Fibroblast of the aortic adventitia (primary cell): ENCODE measurements at places on chromosomes 16 and 17. TPM values are rescaled to one million over a fixed set of nuclear protein-coding genes. Genes with fewer than 3 reads are reported as not detected.

DNA sequence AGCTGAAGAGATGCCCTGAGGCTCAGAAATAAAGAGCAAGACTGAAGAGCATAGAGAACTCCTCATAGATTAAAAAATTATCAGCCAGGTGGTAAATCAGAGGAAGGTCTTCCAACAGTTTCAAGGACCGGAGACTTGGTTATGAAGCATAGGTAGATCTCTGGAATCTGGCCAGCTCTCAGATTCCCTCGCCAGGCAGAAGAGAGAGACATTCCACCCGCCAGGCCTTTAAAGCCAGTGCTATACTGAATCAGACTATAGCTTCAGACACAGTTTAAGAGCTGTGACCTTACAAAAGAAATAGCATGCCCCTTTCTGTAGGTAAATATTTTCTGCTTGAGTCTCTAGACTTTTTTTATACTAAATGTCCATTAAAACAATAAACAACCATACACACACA, 70.3 kb downstream of the NFATC3 start:
- DNase-seq = no peak

DNA sequence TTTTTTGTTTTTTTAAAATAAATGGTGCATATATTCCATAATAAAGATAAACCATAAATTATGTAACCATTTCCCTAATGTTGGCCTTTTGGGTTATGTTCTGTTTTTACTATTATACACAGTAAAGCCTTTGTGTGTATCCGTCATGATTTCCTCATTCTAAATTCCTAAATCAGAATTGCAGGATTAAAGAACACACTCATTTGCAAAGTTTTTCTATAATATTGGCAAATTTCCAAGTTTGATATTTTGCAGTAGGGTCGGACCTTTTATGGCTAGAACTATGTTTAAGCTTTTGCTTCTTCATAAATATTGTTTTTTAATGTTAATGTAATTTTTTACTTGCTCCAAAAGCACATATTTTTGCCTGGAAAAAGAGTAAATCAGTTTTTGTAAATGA, 16.6 kb downstream of the GOSR1 start:
- DNase-seq = no peak

GRCh38 chr16:88068476-88069396, 117.5 kb downstream of the BANP start:
- DNase-seq = no peak

GRCh38 chr17:80986816-80987475, 4.7 kb upstream of the CHMP6 start:
- no peak for DNase-seq

MYH2 gene
- total RNA-seq = 0.25 TPM in 1 of 2 replicates, not detected in the other

- DNase-seq = no peak
Measured at GRCh38 chr17:61426482-61427304, 25.5 kb upstream of the TBX4 start.
